ENCODE measurements at places on chromosomes 6 and 20.

GRCh38 chr20:33671573-33672288 is 2.5 kb downstream of the NECAB3 start:
- H3K27me3 ChIP-seq, result no peaks in the 10 kb centered on the region
- H3K4me1 ChIP-seq, result peaks cover 21% of the 10 kb centered on the region
- no peak overlapping the region for H3K4me3 ChIP-seq
- no peak overlapping the region for H3K27ac ChIP-seq
- peaks cover 5% of the 10 kb centered on the region for H3K36me3 ChIP-seq

GRCh38 chr20:40741507-40742106 is 52.6 kb upstream of the MAFB start:
- H3K36me3 ChIP-seq, result no peaks in the 10 kb centered on the region
- DNase-seq, result peak; percentile 60
- no peak overlapping the region for H3K27ac ChIP-seq
- H3K4me1 ChIP-seq, result no peaks in the 10 kb centered on the region
- H3K27me3 ChIP-seq, result peaks cover 7% of the 10 kb centered on the region

DNA sequence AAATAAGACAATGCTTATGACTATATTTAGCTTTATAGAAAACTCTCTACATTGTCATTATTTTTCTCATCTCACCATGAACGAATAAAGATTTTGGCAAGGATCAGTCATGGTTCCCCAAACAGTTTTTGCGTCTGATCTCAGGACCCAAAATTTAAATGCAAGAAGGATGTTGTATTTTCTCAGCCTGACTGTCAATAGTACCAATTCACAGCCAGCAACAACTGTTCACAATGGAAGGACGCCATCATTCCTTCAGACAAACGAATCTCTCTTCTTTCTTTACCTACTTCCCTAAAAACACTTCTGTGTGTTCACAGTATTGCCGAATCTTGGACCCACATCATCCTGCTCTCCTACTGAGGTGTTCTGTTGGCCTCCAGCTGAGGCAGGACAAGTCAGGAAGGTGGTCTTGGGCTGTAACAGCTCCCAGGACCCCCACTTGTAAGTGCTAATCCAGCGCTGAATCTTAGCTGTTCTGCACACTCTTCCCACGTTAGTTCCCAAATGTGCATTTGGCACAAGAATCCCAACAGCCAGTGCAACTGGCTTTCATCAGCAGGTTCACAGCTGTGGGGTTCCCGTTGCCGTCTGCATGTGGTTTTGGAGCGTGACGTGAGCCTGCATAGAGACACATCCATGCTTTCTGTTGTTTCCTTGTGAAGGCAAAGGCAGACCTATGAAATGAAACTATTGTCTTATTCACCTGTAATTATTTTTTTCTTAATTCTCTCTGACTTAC is 600.0 kb downstream of the QKI start:
- DNase-seq, result no peak
- H3K27ac ChIP-seq, result no peak overlapping the region
- H3K36me3 ChIP-seq, result no peaks in the 10 kb centered on the region
- H3K4me1 ChIP-seq, result no peaks in the 10 kb centered on the region
- H3K4me3 ChIP-seq, result no peak overlapping the region
- peaks cover 6% of the 10 kb centered on the region for H3K27me3 ChIP-seq

DNA sequence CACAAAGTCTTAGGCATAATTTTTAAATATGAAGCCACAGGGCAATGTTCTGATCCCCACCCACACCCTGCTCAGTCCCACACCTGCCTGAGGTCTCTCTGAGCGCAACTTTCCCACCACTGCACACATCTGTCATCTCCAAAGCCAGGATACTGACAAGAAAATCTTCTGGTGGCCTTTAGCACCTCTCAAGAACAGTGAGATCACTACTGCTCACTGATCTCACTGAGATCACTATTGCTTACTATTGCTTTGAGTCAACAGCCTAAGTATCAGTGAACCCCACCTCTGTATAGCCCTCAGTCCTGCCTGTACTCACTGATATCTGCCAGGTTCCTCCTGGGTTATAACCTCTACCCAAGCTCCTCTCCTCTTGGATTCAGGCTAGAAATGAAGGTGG is 6.4 kb downstream of the TNFRSF21 start:
- no peak overlapping the region for H3K4me3 ChIP-seq
- DNase-seq, result no peak
- peaks cover 55% of the 10 kb centered on the region for H3K27me3 ChIP-seq
- H3K36me3 ChIP-seq, result no peaks in the 10 kb centered on the region
- H3K4me1 ChIP-seq, result peaks cover 4% of the 10 kb centered on the region

DNA sequence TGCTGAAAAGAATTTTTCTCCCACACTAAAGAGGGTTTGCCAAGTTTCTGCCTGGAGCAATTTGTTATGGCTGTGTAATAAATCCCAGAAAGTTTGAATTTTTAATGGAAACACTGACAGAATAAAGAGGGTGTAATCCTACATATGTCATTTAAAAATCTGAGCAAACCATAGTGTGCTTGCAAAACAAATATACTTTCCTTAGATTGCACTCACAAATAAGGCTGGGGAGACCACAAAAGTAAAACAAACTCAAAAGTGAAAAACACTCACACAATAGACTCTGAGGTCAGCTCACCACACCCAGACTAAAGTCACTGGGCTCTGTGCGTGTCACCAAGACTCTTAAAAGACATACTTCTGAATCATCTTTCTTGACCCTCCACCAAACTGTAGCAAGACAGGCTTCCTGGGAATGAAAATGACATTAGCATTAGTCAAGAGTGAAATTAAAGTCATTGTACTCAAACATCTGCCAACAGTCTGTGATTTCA is 4.8 kb upstream of the ATXN1 start:
- H3K27me3 ChIP-seq, result no peaks in the 10 kb centered on the region
- H3K4me3 ChIP-seq, result no peak overlapping the region
- no peak overlapping the region for H3K27ac ChIP-seq
- DNase-seq, result peak; percentile 35

- peaks cover 8% of the 10 kb centered on the region for H3K4me1 ChIP-seq
- no peak overlapping the region for H3K4me3 ChIP-seq
- peaks cover 4% of the 10 kb centered on the region for H3K36me3 ChIP-seq
Measured at GRCh38 chr20:10531848-10532247, 96.7 kb downstream of the SLX4IP start.

GRCh38 chr20:17026346-17026745 is 200.5 kb upstream of the PCSK2 start:
- H3K27ac ChIP-seq, result no peak overlapping the region
- no peaks in the 10 kb centered on the region for H3K27me3 ChIP-seq
- no peak overlapping the region for H3K4me3 ChIP-seq
- no peak for DNase-seq
- H3K36me3 ChIP-seq, result no peaks in the 10 kb centered on the region
- H3K4me1 ChIP-seq, result no peaks in the 10 kb centered on the region

GRCh38 chr20:63319164-63320040 is 26.4 kb downstream of the COL20A1 start:
- peaks cover 3% of the 10 kb centered on the region for H3K27me3 ChIP-seq
- peak; percentile 2 for DNase-seq
- no peak overlapping the region for H3K4me3 ChIP-seq
- H3K27ac ChIP-seq, result no peak overlapping the region
- H3K36me3 ChIP-seq, result no peaks in the 10 kb centered on the region

DNA sequence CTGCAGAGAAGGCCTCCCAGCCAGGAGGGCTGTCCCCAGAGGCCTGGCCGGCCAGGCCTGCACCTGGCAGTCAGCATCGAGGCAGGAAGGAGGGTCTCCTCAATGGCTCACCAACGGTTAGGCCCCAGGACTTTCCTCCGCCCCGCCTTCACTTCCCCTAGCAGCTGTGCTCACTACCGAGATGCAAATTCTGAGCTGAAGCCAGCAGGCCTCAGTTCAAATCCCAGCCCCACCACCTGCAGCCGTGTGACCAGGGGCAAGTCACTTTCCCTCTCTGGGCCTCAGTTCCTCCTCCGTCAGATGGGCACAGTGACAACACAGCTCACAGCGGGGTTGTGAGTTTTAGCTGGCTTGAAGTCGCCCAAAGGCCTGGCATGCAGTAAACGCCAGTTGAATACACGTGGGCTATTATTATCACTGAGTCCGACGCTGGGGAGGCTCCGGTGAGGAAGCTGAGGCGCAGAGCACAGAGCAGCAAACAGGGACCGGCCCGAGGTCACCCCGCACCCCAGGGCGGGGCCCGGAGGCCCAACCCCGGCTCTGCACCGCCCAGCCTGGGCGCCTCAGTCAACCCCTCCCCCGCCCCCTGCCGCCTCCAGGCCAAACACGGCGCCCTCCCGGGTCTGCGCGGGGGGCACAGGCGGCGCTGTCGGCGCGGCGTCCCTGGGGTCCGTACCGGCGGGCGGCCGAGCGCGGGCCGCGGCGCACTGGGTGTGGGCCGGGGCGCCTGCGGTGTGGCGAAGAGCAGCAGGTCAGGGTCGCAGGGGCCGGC is 671 bp downstream of the E2F1 start:
- peaks cover 69% of the 10 kb centered on the region for H3K4me1 ChIP-seq
- H3K4me3 ChIP-seq, result peak overlapping the region; percentile 87
- peak; percentile 82 for DNase-seq
- H3K27me3 ChIP-seq, result no peaks in the 10 kb centered on the region
- peaks cover 32% of the 10 kb centered on the region for H3K36me3 ChIP-seq

GRCh38 chr20:35020108-35020928 is 64.7 kb downstream of the MYH7B start:
- peak overlapping the region; percentile 4 for H3K27ac ChIP-seq
- DNase-seq, result no peak
- H3K36me3 ChIP-seq, result peaks cover 14% of the 10 kb centered on the region
- no peak overlapping the region for H3K4me3 ChIP-seq

- H3K27ac ChIP-seq, result peak overlapping the region; percentile 68
- no peak overlapping the region for H3K4me3 ChIP-seq
- H3K36me3 ChIP-seq, result no peaks in the 10 kb centered on the region
- H3K27me3 ChIP-seq, result peaks cover 3% of the 10 kb centered on the region
- peak; percentile 49 for DNase-seq
- peaks cover 52% of the 10 kb centered on the region for H3K4me1 ChIP-seq
Measured at GRCh38 chr6:470901-471448, 79.4 kb downstream of the IRF4 start.

DNA sequence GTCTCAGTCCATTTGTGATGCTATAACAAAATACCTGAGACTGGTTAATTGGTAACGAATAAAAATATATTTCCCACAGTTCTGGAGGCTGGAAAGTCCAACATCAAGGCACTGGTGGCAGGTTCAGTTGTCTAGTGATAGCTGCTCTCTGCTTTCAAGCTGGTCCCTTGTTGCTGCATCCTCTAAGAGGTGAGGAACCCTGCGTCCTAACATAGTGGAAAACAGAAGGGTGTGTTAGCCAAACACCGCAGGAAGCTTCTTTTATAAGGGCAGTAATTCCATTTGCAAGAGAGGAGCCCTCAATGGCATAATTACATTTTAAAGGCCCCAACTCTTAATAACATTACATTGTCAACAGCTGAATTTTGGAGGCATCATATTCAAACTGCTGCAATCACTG is 372.7 kb downstream of the ADGRB3 start:
- H3K27ac ChIP-seq, result no peak overlapping the region
- DNase-seq, result no peak
- no peaks in the 10 kb centered on the region for H3K36me3 ChIP-seq

- H3K27ac ChIP-seq, result no peak overlapping the region
- H3K4me3 ChIP-seq, result no peak overlapping the region
- no peak for DNase-seq
- no peaks in the 10 kb centered on the region for H3K27me3 ChIP-seq
- no peaks in the 10 kb centered on the region for H3K4me1 ChIP-seq
Measured at GRCh38 chr6:156310701-156311100, 466.5 kb upstream of the ARID1B start.

All from activated naive CD4-positive, alpha-beta T cell treated with anti-CD3 and anti-CD28 coated beads for 36 hours (primary cell).